ENCODE measurements at places on chromosomes 3 and 15.

DNA sequence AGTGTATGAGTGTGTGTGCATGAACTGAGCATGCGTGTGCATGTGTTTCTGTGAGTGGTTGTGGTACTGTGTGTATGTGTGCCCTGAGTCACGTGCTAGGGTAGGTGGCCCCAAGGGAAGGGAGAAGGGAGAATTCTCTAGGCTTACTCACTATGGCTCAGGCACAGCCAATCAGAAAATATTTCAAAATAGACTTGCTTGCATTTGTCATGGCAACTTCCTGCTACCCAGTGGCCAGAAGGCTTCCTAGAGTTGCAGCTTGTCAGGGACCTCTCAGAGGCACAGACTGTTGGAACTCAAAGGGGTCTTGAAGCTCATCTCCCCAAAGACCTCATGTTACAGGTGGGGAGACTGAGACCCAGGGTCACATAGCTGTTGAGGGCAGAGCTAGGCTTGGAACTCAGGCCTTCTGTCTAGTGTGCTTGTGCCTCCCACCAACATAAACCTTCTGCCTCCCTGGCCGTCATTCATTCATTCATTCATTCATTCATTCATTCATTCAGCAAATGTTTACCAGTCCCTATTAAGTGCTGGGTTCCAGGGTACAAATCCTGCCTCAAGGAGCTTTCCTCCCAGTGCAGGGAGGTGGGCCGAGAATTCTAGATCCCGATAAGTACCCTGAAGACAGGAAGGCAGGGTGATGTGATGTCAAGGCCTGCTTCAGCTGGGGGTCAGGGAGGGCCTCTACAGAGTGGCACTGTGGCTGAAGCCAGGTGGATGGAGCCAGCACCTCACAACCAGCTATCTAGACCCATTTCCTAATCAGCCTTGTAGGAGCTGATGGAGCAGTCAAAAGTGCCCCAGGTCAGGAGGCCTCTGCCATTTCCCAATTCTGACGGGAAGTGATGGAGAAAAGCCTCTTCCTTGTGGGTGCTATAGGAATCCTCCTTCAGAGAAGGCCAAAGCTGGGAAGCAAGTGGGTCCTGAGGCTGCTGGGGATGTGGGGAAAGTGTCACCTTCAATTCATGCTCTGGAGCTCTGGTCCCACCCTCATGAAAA, 10.9 kb upstream of the RFT1 start:
- no peak for DNase-seq

DNA sequence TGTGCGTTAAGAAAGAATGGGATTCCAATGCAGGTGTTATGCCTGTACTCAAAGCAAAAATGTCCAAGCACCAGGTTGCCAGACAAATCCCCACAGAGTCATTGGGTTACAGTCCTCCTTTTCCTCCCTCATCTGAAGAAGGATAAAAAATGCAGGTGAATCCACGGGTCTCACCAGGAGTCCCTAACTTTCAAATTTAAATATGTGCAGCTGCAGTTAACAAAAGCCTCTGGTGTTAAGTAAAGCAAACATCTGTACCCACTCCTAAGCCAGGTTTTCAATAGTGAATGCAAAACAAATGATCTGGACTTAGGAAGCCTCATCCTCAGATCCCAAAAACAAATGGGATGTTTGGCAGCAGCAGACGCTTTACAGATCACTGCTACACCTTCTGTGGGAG, 70.4 kb upstream of the SETMAR start:
- no peak for DNase-seq

- no peak for DNase-seq
Observed at GRCh38 chr3:30693470-30694120, 87.2 kb downstream of the TGFBR2 start.

DNA sequence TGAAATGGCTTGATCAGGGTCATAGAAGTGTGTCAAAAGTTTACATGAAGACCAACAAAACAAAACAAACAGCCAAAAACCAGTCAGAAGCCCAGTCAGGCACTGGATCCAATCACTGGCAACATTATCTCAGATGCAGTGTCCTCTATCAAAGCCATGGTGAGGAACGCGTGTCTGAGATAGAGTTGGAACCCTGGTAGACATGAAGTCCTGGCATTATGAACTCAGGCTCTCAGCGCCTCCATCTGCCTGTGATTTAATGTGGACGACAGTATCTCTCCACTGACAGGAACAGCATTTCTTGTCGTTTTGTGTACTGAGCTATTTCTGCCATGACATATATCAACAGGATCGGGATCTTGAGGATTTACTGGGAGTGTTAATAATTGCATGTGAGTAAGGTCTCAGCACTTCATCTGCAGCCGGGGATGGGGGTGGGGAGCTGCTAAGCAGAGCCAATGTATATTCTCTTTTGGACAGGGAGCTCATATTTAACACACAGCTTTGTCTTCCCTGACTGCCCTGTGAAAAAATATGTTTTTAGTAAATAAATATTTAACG, 1120.0 kb downstream of the IGSF11 start:
- no peak for DNase-seq

DNA sequence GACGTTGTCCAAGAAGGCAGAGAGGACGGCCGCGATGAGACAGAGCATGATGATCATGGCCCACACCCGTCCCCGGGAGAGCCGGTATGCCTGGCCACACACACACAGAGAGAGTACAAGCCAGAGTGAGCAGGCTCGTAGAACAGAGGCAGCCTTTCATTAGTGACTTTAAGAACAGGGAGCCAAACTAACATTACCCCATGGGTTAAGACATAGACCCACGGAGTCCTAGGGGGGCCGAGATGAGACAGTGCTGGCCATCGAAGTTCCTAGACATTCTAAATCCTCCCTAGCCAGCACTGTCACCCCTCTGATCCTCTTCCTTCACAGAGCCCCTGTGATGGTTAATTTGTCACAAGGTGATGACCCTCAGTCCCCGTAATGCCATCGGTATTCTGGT, 114.0 kb downstream of the OCA2 start:
- no peak for DNase-seq

GRCh38 chr15:78681281-78682003, 40.4 kb upstream of the CHRNB4 start:
- DNase-seq = no peak

DNA sequence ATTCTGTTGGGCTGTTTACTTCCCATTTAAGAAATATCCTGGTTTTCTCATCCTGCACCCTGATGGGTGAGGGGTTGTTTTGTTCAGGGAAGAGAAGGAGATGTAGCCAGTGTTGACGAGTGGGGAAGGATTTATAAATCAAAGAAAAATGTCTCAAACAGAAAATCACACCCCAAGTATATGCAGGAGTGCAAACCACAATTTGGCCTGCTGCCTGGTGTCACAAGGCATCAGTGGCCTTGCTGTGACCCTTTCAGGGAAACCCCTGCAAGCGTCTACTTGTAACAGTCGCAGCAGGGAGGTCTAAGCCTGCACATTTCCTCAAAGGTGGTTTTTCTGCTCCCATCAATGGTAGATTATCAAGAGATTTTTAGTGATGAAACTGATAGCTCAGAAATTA, 132.6 kb upstream of the LRRN1 start:
- DNase-seq = no peak

DNA sequence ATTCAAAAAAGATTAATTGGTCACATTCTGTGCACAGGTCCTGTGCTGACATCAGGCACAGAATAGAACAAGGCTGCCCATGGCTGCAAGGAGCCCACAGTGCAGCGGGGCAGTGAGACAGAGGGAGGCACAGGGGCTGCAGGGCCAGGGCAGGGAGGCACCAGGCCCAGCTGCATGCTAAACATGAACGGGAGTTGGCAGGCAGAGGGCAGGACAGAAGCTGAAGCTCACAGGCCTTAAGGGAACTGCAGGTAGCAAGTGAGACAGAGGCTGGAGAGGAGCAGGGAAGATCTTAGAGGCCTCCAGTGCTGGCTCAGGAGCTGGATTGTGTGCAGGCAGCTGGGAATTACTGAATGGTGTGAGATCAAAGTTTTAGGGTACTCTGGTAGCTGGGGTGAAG, 26.2 kb downstream of the IDH3A start:
- no peak for DNase-seq

- DNase-seq = no peak
Observed at GRCh38 chr3:106957029-106957428, 420.2 kb upstream of the CCDC54 start.

GRCh38 chr3:179336345-179336929, 11.1 kb upstream of the MFN1 start:
- no peak for DNase-seq
